ENCODE measurements at places on chromosomes 7 and 10.

GRCh38 chr10:129056734-129057689 is 410.0 kb upstream of the MGMT start:
- DNase-seq, result no peak

GRCh38 chr10:120945182-120945581 is 94.0 kb downstream of the WDR11 start:
- no peak for DNase-seq

DNA sequence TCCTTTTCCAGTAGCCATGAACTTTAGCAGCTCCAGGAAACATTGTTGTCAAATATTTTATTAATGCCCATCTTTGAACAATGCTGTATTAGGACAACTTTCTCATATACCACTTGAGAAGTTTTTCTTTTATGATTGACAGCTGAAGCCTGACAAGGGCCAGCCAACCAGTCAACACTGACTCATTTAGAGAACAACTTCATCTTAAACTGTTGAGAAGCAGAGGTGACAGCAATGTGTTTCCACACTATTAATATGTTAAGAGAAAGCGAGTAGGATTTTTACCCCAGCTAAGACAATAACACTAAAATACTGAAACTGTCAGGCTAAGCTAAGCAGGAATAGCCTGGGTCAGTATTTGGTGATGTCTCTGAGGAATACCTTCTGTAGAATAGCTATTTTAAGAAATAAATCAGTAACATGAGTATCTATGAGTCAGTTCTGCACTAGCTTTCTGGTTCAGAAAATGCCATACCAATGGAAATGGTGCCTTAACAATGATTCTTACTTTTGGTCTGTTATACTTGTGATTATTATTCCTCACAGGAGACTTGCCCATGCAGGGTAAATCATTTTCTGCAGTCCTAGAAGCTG is 168.8 kb upstream of the POT1 start:
- DNase-seq, result no peak

- DNase-seq, result no peak
Observed at GRCh38 chr10:73588656-73589055, 2.5 kb downstream of the USP54 start.

DNA sequence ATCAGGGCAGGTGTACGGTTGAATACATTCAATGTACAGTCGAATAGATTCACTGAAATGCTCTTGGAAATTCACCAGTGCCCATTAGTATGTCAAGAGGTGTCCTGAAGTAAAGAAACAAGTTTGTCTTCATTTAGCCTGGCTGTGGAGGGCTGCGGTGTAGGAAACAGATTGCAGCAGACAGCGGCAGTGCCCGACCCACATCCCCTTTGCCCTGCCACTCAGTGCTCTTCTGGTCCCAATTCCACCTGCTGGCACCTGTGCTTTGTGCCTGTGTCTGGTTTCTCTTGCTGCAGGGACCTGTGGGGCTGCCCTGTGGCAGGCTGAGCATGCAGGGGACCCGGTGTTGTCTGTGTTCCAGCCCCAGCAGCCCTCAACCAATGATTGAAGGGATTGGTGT is 183.7 kb downstream of the RPS24 start:
- no peak for DNase-seq

DNA sequence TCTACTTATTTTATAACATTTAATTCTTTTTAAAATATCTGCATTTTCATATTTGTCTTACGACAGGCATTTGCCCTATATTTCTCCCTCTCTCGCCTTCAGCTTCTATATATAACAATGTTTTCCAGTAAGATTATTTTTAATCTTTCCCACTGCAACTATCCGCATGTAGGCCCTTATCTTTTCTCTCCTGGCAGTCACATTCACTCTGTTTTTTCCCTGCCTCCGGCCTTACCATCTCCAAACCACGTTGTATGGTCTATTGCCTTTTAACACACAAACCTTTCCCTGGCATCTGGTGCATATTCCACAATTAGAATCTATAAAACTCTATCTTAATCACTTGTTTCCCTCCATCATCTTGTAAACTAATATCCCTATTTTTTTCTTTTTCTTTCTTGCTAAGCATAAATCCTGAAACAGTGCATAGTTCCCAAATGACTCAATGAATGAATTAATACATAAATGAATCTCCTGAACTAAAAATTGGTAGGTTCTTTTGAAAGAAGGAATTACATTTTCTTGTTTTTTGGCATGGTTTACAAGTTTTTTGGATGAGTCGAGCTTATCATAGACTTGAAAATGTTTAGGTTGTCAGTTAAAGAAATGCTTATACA is 173.2 kb downstream of the SEMA3A start:
- no peak for DNase-seq

DNA sequence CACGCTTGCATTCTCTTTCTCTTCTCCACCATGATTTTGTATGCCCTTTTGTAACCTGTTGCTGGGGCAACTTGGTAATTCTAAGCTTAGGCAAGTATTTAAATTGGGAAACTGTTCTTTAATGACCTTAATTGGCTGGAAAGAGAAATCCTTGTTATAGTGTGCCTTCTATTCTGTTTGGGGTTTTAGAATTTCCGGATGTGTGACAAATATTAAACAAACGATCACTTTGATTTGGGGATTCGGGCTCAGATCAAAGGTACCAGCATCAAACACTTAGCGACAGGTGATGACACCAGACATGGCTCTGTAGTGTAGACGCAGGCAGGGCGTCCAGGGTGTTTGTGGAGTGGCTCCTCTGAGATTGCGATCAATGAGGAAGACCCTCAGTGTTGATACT is 55.0 kb downstream of the RAB11FIP2 start:
- no peak for DNase-seq

GRCh38 chr7:103915680-103916357 is 73.6 kb downstream of the RELN start:
- no peak for DNase-seq

DNA sequence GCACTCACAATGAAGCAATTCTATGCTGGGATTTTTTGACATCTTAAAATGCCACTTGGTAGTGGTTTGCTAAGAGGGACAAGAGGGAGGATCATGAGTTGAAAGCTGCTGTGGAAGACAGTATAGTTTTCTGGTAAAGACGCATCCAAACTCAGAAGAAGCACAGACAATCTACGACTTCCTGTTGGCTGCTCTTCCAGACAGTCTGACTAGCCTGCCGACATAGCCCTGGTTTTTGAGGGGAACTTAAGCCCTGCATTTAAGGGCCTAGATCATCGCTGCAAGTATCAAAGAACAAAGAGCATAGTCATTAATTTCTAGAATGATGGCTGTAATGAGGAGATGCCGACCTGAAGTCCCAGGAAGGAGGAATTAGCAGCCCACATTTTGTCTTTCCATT is 99.9 kb upstream of the IKZF1 start:
- DNase-seq, result no peak

GRCh38 chr10:58157076-58157766 is 110.5 kb downstream of the IPMK start:
- DNase-seq, result peak; percentile 94

DNA sequence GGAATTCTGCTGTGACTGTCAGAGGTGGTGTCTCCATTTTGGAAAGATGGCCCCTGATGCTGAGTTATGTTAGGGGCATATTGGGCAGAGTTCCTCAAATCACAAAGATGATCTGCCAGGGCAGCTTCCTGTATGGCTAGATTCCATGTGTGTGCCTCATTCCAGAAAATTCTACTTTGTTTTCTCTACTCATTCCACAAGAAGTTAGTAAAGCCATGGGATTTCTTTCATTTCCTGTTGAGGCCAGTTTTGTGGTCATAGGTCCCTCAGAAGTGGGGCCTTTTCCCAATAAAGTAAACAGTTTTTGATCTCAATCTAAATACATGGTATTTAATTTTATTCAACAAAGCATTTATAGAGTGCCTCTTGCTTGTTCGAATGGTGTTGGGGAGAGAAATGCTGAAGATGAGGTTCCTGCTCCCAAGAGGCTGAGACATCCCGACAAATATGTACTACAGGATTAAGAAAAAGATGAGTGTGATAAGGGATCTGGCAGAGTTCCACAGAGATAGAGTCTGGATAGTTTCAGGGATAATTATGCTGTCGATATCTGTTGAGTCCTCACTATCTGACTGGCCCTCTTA is 33.0 kb downstream of the MINDY4 start:
- DNase-seq, result peak; percentile 79

DNA sequence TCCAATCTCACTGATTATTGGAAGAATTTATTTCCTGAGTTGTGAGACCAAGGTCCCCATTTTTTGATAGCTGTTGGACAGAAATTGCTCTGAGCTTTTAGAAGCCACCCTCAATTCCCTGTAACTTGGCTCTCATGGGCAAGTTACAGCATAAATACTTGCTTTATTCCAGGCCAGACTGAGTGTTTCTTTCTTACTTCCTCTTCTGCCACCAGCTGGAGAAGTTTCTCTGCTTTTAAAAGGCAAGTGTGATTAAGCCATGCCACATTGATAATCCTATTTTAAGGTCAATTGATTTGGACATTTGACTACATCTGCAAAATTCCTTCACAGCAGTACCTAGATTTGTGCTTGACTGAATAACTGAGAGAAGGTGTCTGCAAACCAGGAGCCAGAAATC is 14.1 kb upstream of the TAS2R41 start:
- no peak for DNase-seq

GRCh38 chr10:850093-850492 is 81.4 kb downstream of the LARP4B start:
- DNase-seq, result no peak

- no peak for DNase-seq
Observed at GRCh38 chr10:86362586-86363183, 3.9 kb downstream of the GRID1 start.

DNA sequence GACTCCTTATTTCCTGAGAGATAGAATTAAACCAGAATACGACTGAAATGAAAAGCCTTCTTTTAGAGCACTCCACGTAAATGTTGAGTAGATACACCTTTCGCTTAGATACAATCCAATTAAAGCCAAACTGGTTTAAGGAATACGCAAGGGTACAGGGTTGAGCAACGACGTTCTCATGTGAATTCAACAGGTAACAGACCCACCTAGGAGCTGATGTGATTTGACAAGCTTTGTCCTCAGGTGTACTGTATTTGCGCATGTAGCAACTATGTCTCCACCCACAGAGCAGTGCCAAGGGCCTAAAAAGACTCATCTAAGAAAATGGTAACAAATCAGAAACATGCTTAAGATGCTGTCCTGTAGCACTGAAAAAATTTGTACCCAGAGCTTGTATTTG is 139.6 kb downstream of the GATA3 start:
- no peak for DNase-seq

DNA sequence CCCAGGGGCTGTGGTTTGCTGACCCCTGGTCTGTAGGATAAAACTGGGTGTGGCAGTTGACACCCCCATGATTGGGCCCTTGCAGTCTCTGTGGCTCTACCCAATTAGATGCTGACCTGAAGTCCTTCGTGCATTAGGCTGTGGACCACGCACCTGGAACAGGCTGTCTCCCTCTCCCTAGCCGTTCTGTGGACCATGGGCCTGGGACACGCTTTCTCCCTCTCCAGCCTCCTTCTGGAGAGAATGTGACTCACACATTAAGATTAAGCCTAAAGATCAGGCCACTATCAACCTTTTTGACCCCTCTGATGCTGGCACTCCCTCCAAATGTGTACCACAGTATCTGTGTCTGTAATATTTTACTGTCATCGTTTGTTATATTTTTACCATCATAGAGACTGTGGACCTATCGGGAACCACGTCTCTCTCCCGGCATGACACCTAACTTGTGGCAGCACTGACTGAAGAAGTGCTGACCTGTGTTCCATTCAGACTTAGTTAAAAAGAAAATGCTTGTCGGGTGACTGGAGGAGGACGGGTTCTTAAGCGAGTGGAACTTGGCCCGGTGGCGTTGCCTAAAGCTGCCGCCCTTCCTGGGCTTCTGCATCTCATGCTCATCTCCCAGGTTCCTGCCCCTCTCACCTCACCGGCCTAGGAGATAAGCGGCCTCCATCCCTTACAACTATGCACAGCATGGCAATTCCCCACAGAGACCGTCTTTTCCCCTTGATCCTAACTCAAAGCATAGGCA is 92.8 kb downstream of the WDR37 start:
- DNase-seq, result no peak

DNA sequence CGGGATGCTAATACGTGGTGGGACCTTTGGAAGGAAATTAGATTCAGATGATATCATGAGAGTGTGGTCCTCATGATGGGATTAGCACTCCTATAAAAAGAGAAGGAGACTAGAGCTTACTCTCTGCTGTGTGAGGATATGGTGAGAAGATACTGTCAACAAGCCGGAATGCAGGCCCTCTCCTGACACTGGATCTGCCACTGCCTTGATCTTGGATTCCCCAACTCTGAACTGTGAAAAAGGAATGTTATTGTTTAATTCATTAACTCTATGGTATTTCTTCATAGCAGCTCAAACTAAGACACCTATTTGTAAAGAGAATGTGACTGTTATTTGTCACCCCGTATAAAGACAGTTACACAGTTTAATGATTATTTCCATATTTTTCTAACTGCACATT is 1227.5 kb upstream of the C7orf33 start:
- no peak for DNase-seq

DNA sequence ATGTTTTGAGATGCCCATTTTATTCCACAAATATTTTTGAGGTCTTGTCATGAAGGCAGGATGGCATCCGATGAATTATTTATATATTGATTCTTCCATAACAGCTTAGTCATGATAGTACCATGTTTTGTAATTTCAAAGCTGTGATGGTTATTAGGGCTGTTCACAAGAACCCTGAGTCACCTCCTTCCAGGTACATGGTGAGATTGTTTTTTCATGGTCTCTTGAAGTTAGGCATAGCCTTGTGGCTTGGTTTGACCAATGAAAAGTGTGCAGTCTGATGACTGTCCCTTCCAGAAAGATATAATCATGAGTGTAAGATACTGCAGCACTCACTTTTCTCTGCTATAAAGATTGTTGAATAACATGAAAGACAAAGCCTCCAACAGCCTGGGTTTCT is 274.8 kb downstream of the FGFR2 start:
- DNase-seq, result no peak

- DNase-seq, result peak; percentile 97
Observed at GRCh38 chr10:126199221-126199998, 188.9 kb downstream of the ADAM12 start.

GRCh38 chr10:68128015-68128414 is 18.7 kb downstream of the MYPN start:
- DNase-seq, result no peak

GRCh38 chr10:59284118-59284975 is 78.0 kb downstream of the FAM13C start:
- no peak for DNase-seq

GRCh38 chr10:102949916-102950315 is 31.8 kb downstream of the CNNM2 start:
- no peak for DNase-seq

DNA sequence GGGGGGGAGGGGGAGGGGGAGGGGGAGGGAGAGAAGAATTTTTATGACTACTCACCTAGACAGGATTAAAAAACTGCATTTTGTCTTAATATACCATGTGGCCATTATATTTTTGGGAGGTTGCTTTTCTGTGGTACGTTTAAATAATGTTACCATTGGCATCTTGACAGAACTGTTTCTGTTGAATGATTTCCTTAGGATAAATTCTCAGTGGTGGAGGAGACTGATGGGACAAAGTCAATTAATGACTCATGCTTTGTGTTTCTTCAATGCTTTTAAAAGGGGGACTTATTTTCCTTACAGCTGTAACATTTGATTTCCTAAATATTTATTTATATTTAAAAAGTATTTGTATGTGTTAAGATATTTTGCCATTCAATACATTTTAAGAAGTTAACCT is 13.7 kb downstream of the AGR2 start:
- DNase-seq, result no peak

- DNase-seq, result no peak
Observed at GRCh38 chr10:110858297-110858934, 13.3 kb upstream of the PDCD4 start.
